ENCODE measurements at places on chromosomes 4 and X.

DNA sequence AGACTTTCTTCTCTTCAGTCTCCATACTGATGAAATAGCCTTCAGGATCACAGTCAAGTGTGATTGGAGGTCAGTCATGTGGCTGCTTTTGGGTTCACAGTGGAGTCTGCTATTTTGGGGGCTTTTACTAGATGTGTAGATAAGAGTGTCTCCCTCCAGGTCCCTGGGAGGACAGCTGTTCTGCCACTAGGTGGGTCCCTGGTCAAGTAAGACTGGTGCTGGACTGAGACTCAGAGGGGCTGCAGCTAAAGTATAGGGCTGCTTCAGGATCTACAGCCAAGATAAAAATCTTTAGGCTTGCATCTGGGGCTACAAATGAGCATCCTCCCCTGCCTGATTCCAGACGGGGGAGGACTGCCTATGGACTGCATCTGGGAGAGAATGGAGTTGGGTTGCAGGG, 200.7 kb upstream of the ANKRD50 start:
- no peak for DNase-seq

DNA sequence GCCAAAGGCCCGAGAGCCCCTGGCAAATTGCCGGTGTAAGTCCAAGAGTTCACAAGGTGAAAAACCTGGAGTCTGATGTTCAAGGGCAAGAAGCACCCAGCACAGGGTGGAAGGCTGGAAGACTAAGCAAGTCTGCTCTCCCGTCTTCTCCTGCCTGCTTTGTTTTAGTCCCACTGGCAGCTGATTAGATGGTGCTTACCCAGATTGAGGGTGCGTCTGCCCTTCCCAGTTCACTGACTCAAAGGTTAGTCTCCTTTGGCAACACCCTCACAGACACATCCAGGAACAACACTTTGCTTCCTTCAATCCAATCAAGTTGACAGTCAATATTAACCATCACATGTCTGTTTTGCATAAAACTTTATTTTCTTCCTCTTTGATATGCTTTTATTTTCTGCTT, 157.4 kb downstream of the HS3ST1 start:
- no peak for DNase-seq

GRCh38 chrX:39157796-39158195, 356.5 kb downstream of the MID1IP1 start:
- no peak for DNase-seq

DNA sequence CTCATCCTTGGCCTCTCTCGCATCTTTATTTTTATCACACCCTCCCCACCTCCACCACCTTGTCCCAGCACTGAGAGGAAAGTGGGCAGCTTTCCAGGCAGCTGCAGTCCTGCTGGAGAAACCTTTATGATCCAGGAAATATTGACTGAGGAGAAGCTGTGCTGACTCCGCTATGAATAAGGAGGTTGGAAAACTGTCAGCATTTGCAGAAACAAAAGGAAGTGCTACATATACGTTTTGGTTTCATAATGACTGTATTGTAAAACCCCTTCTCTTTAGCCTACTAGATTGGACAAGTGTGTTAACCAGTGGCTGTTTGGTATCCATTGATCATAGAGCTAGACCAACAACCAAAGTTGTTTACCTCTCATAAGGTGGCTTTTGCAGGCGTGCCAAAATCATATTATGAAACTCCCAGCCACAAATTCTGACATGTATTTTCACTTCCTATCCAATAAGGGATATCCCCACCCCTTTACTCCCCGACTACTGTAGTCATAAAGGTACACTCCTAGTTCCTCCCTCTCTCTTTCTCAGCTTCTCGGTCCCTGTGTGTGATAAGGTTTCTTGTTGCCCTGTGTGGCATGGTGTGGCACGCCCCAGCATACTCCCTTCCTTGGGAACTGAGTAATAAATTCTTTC, 88.4 kb downstream of the GPR143 start:
- no peak for DNase-seq

GRCh38 chr4:112817933-112818593, 181.1 kb downstream of the LARP7 start:
- peak; percentile 93 for DNase-seq

DNA sequence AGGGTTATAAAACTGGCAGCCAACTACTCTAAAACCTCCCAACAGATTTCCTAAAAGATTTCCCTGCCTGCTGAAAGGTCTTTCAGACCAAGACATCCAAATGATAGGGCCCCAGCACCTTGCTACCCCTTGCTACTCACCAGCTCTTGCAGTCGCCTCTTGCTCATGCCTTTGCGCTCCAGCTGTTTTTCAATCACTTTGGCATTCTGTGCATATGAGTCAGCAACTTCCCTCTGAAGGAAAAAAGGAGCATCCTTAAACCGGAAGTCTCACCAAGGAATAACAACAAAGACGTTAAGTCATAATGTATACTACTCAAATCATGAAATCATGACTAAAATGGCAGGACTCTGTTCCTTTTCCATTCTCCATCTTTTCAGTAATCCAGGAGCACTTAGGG, 24.0 kb downstream of the STEEP1 start:
- no peak for DNase-seq

DNA sequence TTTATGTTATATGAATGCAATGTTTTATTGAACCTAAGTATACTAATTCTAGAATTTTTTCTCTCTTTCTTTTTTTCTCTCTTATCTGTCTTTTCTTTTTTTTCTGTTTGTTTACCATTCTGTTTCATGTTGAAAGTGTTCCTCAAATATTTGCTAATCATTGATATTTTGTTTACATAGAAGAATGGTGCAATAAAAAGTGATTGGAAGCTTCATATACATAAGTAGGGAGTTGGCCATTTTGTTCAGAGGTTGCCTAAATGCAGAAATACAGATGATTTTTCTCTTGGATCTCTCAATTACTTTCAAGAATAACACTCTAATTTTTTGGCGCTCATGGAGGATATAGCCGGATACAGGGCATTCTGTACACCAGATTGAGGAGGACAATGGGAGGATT, 5.7 kb upstream of the SERTM2 start:
- DNase-seq, result no peak

DNA sequence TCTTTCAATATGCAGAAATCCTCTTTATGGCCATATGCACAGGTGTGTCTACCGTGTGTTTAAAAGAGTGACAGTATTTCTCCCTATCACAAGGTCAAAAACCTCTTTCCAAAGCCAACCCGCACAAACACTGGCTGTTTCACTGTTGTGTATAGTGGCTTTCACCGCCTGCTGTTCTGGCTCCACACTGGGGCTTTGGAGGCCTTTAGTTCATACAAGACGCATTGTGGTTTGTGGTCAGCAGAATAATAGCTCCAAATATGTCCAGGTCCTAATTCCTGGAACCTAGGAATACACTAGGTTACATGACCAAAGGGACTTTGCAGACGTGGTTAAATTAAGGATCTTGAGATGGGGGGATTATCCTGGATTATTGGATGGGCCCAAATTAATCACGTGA, 40.7 kb upstream of the FAM9A start:
- no peak for DNase-seq

- no peak for DNase-seq
Measured at GRCh38 chr4:172018358-172018757, 205.2 kb downstream of the GALNTL6 start.

DNA sequence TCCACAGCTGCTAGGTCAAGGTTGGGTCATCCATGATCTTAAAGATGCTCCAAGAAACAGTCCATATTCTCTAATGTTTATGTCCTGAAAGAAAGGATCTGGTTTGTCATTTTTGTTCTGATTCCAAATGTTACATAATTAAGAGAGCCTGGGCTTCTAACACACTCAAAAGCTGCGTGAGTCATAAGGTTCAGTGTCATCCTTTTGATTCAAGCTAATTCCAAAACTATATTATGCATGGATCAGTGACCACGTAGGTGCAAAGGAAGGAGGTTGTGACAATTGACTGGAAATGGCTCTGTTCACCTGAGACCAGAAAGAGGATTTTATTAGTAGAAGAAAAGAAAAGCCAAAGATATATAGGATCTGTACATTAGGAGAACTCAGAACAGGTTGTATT, 268.7 kb upstream of the GK2 start:
- DNase-seq, result no peak

GRCh38 chrX:119041175-119041574, 31.6 kb upstream of the CT47C1 start:
- peak; percentile 92 for DNase-seq

- DNase-seq, result no peak
Measured at GRCh38 chr4:148239494-148239985, 202.7 kb downstream of the NR3C2 start.

DNA sequence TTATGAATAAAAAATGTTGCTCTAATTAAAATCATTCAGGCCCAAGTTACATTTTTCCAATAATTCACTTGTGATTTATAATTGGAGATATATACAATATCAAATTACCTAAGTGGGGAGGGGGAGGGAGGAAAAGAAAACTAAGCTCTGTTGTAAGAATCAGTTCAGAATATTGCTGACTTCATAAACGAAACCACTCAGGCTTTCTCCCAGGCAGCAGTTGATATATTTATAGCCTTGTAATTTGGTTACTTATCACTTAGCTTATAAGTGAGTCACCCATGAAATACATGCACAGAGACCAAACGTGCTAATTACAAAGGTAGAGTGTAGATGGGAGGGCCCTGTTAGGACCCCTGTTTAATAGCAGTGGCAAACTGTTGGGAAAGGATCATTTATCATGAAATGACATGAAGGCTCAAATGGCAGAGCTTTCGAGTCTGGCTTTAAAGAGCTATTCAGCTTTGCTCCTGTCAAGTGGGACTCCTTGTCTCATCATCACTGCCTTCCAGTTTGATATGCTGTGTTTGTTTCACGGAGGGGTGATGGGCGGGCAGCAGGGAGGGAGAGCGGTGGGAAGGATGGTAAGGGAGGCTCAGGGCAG, 105.6 kb upstream of the PGRMC2 start:
- DNase-seq, result no peak

DNA sequence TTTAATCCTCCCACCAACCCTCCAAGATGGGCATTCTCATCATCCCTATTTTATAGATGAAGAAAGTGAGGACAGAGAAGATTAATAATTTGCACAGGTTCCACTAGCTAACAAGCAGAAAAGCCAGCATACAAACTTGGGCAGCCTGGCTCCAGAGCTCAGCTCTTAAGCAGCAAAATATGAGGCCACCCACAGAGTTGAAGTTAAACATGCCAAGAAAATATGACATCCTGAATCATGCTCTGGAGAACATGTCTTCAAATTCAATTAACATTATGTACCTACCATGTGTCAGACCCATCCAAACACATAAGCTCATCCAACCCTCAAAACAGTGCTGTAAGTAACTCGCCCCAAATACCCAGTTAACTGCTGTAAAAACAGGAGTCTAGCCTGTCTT, 33.9 kb downstream of the USP46 start:
- DNase-seq, result no peak
